ENCODE measurements at places on chromosomes 5 and 9.
A peak's percentile ranks its signal among the peaks of the same experiment; 100 is the strongest.

DNA sequence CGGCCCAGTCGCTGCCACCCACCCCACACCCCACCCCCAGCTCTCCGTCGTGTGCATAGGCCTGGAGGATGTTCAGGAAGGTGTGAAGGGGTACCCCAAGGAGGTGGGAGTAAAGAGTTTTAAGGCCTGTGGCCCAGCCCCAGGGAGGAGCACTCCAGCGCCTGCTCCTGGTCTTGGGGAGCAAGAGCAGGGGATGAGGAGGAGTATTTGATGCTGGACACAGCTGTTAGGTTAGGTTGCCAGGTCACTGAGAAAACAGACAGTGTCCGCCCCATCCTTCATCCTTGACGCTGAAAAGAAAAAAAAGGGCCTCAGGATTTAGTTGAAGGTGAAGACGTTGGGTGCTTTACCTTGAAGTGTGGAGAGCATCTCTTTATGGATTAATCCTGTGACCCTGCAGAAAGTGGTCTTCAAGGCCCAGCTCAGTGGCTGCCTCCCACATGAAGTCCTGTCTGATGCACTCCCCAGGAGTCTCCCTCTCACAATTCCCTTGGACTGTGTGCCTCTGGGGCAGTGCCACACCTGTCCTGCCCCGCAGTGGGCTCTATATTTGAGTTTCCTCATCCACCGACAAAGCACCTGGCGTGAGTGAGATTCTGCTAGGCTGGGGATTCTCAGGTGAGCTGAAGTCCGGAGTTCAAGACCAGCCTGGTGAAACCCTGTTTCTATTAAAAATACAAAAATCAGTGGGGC is 101.8 kb downstream of the SPRY4 start:
- no peak for DNase-seq

- peak; percentile 37 for DNase-seq
Measured at GRCh38 chr5:54440456-54440893, 15.0 kb upstream of the HSPB3 start.

DNA sequence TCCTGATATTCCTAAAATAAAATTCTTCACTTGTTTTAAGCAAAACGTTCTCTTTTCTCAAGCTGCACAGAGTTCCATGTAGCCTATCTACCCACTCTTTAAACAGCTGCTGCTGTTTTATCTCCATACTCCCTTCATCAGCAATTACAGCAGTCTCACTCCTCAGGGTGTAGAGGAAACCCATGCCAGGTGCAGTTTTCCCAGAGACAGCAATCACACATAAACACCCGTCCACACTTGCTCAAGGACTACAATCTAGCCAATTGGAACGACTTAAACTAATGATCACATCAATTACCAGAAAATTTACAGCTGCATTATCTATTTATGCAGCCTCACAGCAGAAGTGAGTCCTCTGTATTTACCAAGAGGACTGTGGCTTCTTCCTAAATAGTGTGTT is 141.7 kb downstream of the HTR1A start:
- DNase-seq = no peak

GRCh38 chr5:29150840-29151239 is 2042.6 kb upstream of the CDH6 start:
- no peak for DNase-seq

- no peak for DNase-seq
Measured at GRCh38 chr5:172437445-172438318, 16.6 kb downstream of the SH3PXD2B start.

GRCh38 chr9:136378170-136379002 is 4.9 kb upstream of the CARD9 start:
- DNase-seq = no peak

DNA sequence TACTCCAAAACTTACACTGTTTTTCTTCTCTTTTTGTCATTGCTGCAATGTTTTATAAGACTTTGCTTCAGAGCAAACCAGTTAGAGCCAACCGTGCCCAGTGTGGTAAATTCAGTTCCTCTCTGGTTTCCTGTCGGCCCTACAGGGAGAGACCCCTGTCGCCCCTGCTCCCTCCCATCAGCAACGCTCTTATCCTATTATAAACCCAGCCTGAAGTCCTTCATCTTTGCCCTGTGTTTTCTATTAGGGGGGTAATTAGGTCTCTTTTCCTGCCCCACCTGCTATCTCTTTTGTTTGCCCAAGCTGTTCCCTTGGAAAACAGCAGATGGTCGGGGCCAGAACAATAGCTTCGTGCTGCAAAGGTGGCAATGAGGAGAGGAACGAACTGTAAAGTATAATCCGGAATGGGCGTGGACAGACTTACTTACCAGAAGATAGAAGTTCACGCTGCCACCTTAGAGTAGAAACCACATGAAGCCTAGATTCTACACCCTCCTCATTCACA is 21.4 kb upstream of the OTULINL start:
- no peak for DNase-seq

DNA sequence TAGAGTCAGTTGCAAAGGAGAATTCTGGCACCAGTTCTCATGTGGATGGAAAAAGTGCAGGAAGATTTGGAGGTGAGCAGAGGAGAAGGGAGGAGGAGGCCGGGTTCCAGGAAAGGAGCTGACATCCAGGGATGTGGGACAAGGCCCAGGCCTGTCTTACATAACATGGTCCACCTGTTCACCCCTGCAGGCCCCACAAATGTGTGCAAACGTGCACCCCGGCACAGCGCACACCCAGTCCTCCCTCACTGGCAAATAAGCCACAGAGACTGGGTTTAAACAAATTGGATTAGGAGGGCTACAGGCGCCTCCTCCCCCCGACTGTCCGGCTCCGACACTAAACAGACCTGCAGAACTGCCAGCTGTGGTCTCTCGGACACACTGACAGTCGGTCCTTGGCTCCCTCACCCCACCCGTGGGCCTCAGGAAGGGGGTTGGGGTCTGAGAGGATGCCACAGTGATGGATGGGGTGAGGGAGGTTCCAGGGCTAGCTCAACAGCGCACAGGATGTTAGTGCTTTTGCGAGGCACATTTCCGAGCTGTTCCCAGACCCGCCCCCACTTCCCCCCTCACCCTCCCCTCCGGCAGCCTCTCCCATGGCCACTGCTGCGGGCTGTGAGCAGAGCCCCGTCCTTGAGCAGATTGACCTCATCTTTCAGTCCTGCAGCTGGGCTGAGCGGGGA is 43.4 kb upstream of the IL17B start:
- DNase-seq = no peak

GRCh38 chr5:148378670-148379069 is 5.1 kb upstream of the FBXO38 start:
- no peak for DNase-seq

GRCh38 chr5:646396-647201 is 34.5 kb downstream of the CEP72 start:
- DNase-seq = no peak

GRCh38 chr5:131664929-131665328 is 29.9 kb upstream of the RAPGEF6 start:
- no peak for DNase-seq

GRCh38 chr9:71306134-71306533 is 184.7 kb upstream of the TRPM3 start:
- no peak for DNase-seq

DNA sequence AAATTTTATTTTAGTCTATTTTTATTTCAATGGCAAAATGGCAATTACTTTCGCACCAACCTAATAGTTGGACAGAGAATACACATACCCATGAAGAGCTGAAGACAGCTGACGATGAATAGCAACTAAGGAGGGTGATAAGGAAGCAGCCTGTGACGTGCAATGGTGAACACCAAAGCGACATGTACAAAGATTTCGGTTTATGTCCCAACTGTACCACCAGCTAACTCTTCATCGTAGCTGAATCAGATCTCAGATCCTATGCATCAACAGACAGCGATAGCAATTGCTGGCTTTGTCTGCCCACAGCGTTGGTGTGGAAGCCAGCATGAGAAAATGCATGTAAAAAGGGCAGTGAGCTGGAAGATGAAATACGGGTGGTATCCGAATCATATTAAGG is 130.6 kb upstream of the ANKH start:
- no peak for DNase-seq

GRCh38 chr5:143922718-143923117 is 110.8 kb downstream of the HMHB1 start:
- DNase-seq = no peak

DNA sequence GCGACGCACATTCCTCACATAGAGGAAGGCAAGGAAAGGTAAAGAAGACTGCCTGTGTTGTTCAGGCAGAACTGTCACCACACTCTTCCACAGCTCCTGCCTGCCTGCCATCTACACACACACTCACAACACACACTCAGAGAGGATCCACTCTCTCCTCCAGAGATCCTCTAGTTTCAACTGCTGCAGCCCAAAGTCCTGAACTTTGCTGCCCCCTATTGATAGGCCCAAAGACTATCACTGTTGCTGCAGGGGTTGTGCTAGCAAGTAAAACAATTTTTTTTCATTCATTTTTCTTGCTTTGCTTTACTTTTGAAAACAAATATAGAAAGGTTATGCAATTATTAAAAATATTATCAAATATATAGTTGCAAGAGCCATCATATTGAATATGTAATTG is 5.9 kb upstream of the CFAP90 start:
- DNase-seq = peak; percentile 32

- no peak for DNase-seq
Measured at GRCh38 chr5:140548300-140548688, 832 bp downstream of the EIF4EBP3 start.

GRCh38 chr5:76477571-76477970 is 74.5 kb downstream of the IQGAP2 start:
- DNase-seq = no peak
